ENCODE measurements at places on chromosomes 12 and 14.

DNA sequence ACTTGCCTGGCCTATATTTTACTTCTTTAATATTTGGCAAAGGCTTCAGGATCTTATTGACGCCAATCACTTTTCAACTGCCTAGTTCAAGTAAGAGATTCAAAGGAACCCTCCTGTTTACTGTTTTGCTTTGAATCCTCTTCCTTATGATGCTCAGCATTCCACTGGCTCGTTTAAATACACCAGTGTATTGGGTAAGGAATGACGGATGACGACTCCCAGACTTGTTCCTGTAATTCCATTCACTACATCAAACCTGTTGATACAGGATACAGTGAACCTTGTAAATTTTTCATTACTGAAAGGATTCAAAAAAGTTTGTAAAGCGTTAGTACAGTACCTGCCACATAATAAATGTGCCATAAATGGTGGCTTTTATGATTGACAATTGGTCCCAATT is 1.7 kb upstream of the SYCP3 start:
- no peak for DNase-seq

GRCh38 chr12:904010-904414 is 45.5 kb downstream of the RAD52 start:
- peak; percentile 38 for DNase-seq

GRCh38 chr12:21509768-21510167 is 8.2 kb downstream of the GOLT1B start:
- no peak for DNase-seq

GRCh38 chr12:1203735-1204019 is 212.7 kb downstream of the ERC1 start:
- DNase-seq = no peak

DNA sequence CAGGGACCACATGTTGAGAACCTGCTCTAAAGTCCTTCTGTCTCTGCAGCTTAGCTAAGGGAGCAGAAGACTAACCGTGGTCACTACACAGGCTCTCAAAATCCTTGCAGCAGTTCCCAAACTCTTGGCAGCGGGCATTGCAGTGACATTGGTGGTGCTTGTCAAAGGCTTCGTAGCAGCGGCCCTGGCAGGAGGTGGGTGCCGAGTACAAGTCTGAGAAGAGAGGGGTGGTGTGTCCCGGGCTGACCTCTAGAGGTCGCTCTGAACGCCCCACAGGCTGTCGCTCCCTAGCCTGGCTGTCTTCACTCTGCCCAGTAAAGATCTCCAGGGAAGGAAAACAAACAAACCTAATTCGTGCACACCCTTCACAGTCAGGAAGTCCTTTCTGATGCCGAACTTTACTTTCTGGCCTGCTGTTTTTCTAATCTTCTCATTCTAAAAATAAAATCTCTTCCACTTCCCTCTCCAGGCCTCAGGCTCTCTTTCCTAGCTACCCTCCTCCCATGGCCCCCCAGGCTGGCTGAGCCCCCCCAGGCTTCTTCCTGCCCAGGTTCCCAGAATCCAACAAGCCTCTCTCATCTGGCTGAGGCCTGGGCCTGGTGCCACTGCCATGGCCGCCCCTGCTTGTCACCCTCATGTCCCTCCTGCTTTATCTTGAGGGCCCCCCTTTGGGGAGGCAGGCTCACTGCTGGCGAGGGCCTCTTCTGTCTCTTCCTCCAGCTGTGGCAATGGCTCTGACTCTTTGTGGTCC is 7.7 kb downstream of the ENDOU start:
- DNase-seq = peak; percentile 88

GRCh38 chr12:119749666-119750065 is 81.7 kb downstream of the PRKAB1 start:
- peak; percentile 10 for DNase-seq

- no peak for DNase-seq
These were observed 28.9 kb upstream of the GARIN6 start for GRCh38 chr12:99618657-99619056.

- DNase-seq = no peak
These were observed 3.7 kb downstream of the ABHD12B start for GRCh38 chr14:50875359-50876070.

DNA sequence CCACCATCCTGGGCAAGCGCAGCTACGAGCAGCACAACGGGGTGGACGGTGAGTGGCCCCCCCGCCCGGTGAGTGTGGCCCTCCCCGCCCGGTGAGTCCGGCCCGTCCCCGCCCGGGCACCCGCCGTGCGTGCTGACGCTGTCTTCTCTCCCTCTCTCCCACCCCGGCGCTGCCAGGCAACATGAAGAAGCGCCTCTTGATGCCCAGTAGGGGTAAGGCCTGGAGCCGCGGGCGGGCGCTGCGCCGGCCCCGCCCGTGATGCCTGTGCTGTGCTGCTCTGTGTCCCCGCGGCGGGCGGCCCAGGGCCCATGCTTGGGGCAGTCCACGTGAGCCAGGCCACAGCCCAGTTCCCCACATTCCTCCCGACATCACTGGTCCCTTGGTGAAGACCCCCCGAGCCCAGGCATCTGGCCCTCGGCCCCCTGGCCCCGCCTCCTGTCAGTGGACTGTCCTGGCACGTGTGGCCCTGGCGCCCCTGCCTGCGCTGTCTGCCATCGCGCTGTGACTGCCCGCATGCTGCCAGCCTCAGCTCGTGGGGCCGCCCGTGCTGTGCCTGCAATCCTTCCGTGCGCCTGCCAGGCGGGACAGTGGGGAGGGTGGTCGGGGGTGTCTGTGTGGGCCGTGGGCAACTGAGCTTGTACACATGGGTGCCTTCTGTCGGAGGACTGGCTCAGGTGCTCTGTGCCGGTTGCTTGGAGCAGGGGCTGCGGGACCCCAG is 7.9 kb upstream of the CRIP2 start:
- no peak for DNase-seq

DNA sequence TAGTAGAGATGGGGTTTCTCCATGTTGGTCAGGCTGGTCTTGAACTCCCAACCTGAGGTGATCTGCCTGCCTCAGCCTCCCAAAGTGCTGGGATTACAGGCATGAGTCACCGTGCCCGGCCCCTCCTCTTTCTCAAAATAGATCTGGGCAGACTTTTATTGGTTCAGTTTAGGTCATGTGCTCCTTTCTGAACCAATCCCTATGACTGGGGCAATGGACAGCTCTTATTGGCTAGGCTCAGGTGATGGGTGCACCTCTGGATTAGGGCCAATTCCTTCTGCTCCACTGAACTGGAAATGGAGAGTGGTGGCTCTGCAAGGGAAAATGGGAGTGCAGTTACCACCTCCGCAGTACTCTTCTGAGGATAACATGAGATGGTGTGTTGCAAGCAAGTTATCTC is 6.2 kb upstream of the ATP6V0A2 start:
- peak; percentile 25 for DNase-seq

DNA sequence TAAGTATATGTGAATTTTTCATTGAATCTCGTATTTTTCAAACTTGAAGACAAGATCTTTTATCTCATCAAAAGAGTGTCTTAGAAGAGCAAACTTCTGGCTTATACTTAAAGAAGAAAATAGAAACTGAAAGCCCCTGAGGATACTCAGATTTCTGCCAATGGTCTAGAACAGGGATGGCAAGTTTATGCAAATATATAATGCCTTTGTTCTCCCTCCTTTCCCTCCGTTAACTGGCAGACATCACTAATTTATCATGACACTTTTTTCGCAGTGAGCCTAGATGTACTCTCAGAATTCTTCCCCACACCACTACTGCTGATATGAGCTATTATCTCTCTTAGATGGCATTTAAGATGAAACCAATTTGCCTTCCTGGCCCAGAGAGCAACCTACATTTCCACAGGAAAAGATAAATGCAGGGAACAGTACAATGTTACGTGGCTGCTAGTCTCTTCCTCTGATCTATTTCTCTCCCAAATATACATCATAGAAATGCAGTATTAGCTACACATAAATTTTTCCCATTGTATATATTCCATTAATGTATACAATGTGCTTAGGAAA is 40.0 kb upstream of the DAAM1 start:
- DNase-seq = no peak

- DNase-seq = no peak
These were observed 24.0 kb downstream of the TIMELESS start for GRCh38 chr12:56425193-56425592.

DNA sequence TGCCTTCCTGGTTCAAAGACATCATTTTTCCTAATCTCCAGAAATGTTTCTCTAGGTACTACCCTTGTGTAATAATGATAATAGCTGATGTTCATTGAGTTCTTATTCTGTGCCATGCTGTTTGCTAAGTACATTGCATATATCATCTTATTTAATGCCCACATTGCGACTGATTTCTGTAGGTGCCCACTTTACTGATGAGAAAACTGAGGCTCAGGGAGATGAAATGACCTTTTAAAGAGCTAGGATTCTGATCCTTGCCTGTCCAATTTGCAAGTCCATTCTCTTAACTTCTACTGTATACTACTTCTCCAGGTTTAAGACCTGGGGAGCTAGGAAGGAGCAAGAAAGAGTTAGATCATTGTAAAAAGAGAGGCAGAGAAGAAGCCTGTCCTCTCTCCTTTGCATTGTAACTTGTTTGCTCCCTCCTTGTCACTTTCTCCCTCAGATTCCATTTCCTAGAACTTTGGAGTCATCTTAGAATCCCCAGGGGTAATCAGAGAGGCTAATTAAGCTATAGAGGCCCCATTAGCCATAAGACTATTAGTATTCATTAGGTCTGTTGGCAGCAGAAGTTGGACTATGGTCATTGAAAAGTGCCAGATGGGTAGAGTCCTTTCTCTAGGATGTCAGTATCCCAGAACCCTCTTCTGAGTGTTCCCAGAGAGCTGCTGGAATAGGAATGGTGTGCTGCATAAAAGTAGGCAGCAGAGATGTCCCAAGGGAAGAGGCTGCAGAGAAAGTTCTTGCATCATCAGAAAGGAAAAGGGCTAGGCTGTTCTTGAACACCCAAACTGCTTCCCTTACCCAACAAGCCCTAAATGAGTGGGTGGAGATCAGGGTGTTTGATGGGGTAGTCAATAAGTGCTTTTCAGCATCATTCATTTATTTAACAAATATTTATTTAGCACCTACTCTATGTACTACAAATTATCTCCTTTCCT is 3.1 kb downstream of the DGKA start:
- no peak for DNase-seq

- no peak for DNase-seq
These were observed 99.9 kb downstream of the TMTC3 start for GRCh38 chr12:88241862-88242570.

GRCh38 chr12:52200781-52201450 is 9.1 kb upstream of the KRT80 start:
- no peak for DNase-seq

DNA sequence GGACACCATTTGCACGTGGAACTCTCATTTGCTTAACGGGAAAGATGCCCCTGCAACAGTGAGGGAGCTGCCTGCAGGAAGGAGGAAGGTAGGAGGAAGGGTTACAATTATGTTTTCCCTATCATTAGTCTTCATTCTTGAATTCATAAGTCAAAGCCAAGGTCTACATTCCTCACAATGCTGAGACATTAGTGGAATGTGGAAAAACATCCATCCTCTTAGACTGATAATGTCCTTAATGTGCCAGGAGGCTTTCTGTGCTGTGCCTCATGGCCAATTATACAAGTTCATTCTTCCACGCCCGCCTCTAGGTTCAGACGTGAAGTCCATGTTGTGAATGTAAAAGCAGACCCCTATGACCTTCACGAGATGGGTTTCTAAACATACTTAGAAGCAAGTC is 1212.4 kb upstream of the TMEM132C start:
- no peak for DNase-seq

GRCh38 chr14:37278636-37279538 is 81.2 kb downstream of the MIPOL1 start:
- no peak for DNase-seq

GRCh38 chr12:107670999-107671643 is 14.5 kb upstream of the PWP1 start:
- DNase-seq = no peak

- no peak for DNase-seq
These were observed 28.2 kb downstream of the DAD1 start for GRCh38 chr14:22560662-22561365.

GRCh38 chr14:103317251-103317650 is 16.8 kb upstream of the EIF5 start:
- no peak for DNase-seq

DNA sequence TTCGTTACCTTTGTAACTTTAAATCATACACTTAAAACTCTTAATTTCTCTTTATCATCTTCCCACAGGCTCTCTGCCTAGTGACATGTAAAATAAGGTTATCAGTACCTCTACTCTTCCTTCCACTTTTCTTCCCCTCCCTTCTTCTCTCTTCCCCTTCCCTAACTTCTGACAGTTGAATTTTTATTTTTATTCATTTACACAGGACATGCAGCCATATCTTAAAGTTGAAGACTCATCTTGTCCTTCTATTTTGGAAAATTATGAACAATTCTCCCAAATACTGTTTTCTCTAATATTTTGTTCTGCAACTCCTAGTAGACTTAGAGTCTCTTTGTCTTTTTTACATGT is 263.9 kb downstream of the FBXL14 start:
- DNase-seq = no peak

DNA sequence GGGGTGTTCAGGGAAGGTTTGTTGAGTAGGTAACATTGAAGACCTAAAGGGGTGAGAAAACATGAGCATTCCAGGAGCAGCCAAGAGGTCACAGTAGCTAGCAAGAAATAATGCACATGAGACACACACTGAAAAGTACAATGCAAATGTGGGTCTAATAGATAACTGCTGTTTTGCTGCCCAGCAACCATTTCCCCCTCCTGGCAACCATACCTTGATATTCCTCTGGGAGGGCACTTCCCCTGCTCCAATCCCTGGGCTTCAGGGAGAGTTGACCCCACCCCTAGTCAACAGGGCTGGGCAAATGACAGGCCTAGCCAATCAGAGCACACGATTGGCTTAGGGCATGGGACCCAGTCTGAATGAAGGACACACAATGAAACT is 8.5 kb upstream of the ACTN1 start:
- peak; percentile 75 for DNase-seq

DNA sequence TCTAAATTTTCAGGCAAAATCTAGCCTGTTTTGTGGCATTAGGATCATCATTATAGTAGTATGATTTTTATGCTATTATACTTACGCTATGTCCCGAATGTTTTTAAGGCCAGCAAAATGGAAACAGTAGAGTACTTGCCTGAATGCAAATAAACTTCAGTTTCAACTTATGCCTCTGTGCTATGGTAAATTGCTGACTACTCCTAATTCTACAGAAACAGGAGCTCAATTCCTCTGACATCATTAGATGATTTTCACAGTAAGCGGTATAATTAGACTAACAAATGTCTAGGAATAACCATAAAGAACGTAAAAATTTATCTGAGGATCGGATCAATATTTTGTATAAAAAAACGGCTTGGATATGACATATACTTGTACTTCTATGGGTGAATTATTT is 270.0 kb downstream of the EGLN3 start:
- no peak for DNase-seq

GRCh38 chr12:102407776-102408486 is 72.4 kb downstream of the IGF1 start:
- no peak for DNase-seq

GRCh38 chr12:80763874-80764273 is 47.2 kb downstream of the MYF5 start:
- DNase-seq = peak; percentile 4

All from SK-N-SH (cell line).